ENCODE measurements at places on chromosomes 11 and 22.

DNA sequence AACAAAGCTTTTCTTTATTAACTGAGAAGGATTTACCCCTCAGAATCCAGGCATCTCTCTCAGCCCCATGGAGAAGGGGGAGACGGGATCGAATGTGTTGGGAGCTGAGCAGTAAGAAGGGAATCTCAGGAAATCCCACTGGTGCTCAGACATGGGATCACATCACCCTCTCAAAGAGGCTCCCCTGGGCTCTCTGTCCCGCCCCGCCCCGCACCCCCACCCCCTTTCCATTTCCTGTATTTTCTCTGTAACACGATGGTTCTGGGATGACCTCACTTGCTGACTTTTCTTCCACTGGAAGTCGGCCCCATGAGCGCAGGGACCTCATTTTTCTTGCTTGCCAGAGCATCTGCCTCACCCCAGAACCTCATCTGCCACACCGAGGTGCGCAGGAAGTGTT lies 100.0 kb downstream of the RPS6KA4 start:
- no peak for DNase-seq

- peak; percentile 69 for DNase-seq
Measured at GRCh38 chr22:41746567-41747400, 47.5 kb downstream of the MEI1 start.

DNA sequence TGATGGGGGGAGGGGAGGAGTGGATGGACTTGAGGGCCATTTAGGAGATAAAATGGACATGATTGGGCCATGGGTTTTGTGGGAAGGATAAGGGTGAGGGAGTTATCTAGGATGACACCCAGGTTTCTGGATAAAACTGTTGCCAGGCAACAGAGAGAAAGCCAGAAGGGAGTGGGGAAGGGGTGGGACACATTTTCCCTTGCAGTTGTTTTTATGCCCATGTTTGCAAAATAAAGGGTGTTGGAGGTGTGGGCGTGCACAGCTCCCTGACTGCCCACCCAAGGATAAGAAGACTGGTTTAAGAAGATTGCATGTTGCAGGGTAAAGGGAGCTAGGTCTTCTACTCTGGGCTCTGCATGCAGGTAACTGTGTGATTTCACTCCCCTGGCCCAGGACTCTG lies 18.3 kb upstream of the YWHAH start:
- DNase-seq = no peak

DNA sequence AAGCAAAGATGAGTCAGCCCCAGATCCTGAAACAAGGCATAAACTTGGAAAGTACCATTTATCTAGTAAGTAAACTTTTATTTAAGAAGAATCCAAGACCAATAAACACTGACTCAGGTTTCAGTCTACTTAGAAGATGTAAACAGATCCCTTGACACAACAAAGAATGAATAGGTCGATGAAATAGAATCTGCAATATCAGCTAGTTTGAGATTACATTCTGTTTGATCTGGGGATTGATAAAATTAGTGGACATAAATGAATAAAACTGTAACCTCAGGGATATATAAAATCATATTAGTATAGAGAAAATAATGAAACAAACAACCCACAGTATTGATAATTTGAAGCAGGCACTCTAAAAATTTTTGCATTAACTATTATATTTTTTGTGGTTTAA lies 708.9 kb downstream of the FAM181B start:
- DNase-seq = no peak

- no peak for DNase-seq
Measured at GRCh38 chr11:3823303-3823702, 14.9 kb downstream of the PGAP2 start.

DNA sequence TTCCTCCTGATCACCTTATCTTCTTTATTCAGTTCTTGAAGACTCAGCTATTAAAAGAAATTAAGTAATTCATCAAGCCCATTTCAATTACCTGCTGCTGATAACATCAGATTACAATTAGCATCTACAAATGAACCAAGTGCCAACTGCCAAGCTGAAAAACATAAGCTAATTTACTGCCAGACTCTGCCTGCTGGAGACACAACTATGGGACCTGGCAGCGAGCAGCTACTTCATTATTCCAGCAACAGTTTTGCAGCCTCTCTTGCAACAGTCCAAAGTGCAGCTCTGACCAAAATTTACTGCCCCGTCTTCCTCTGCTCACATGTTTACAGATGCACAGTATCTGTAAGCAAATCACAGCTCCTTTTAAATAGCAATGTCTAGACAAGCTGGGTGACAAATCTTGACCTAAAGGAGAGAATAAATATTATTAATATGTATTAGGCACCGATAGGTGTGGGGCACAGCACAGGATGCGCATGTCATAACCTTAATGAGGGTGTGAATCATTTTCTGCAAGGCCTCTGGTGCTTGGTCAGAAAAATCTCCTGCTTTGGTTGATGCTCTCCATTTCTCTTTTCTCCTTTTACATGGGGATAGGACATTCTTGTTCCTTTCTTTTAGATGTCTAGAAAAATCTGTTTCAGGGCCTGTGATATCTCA lies 232.2 kb upstream of the PITPNB start:
- no peak for DNase-seq

GRCh38 chr11:69243496-69244200 lies 50.3 kb upstream of the MYEOV start:
- DNase-seq = no peak

DNA sequence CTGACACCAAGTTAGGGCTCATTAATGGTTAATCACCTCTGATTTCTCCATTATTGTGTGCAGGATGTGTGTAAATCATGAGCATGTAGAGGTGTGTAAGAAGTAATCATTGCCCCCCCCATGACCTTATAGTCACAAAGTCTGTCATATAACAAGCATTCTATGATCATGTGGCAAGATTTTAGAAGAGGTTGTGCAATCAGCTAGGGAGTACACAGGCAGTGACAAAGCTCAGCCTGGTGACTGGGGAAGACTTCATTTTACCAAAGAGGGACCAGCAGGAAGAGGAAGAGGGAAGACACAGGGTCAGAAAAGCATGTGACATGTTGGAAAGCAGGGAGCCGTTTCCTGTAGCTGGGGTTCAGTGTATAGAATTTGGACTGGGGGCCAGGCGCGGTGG lies 176.5 kb upstream of the LARGE1 start:
- DNase-seq = no peak

DNA sequence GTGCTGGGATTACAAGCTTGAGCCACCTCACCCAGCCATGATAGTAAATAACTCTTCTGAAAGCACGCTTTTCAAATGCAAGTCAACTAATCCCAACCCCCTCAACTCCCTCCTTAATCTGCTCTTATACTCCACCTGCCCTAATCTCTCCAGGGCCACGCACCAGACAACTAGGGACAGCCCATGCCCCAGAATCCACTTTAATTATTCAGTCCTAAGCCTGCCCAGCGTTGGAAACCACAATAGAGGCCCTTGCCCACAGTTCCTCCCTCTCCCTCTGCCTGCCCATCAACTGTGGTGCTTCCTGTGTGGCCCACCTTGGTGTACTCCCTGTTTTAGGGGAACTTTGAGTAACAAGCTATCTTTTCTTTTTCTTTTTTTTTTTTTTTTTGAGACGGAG lies 2.7 kb upstream of the VPREB3 start:
- DNase-seq = no peak

Data from HCT116 (cell line).